Activated CD8-positive, alpha-beta memory T cell treated with anti-CD3 and anti-CD28 coated beads, Interleukin-2, amount 10 ng/mL, durations not matched to agents 7 days and 5 days (primary cell): ENCODE measurements at places on chromosomes 12 and 14. TPM values are rescaled to one million over a fixed set of nuclear protein-coding genes. Genes with fewer than 3 reads are reported as not detected.

- no peak for DNase-seq
Measured at GRCh38 chr12:27101290-27101689, 18.9 kb upstream of the C12orf71 start.

DNA sequence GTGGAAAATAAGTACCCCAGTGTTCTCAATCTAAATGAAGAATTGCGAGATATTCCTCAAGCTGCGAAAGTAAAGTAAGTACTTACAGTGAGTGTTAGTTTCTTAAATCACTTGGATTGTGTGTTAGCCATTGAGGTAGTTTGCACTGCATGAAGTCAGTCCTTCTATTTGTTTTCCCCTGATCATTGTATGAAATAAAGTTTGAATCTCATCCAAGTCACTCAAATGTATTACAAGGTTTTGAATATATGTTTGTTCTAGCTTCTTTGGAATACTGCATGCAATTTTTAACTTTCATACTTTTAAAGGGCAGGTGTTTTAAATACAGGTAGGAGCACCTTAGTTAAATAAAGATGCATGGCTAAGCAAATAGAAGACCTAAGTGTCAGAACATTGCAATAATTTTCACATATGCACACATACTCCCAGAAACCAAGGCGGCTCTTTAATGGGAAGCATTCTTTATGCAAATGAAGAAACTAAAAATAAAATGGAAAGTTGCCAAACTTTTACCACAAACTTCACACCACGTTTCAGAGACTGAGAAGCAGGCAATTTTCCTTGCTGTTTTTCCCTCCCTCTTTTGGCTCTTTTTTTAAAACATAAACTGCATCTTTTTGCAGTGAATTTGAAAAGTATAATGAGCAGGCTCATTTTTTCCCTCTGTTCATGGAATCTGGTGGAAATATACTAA, 105.6 kb downstream of the GPR135 start:
- no peak for DNase-seq

- DNase-seq: no peak
Measured at GRCh38 chr14:103718572-103718971, 3.0 kb downstream of the ZFYVE21 start.

SLC6A13 gene
- 0.35 TPM for total RNA-seq

KIF26A gene
- 0.21 TPM for total RNA-seq

PMCH gene
- total RNA-seq: 0.53 TPM

- no peak for DNase-seq
Measured at GRCh38 chr12:124716208-124717130, 147.2 kb downstream of the SCARB1 start.

BRAP gene
- total RNA-seq: 22.3 TPM
